CD14-positive monocyte (primary cell): ENCODE measurements at places on chromosomes 4 and X.

- no peak for DNase-seq
Measured at GRCh38 chr4:171834640-171835039, 21.4 kb downstream of the GALNTL6 start.

- no peak for DNase-seq
Measured at GRCh38 chrX:118675966-118676349, 51.4 kb upstream of the IL13RA1 start.

GRCh38 chr4:144411119-144411518 lies 234.8 kb upstream of the HHIP start:
- DNase-seq = no peak

DNA sequence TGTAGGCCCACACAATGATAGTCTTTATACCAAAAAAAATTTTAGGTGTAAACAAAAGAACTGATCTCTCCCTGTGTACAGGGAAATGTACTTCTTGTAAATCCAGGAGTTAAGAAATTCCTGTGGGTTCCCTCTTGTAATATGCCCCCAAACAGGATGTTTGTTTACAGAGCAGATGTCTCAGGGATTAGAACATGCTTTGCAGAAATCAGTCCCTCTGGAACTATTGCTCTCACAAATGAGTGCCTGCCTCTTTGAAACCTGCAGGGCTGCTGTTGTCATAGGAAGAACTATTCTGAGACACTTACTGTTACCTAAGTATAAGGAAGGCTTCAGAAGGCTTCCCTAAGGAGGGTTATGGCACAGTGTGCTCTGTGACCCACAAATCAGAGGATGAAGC lies 35.6 kb downstream of the PAK3 start:
- no peak for DNase-seq

DNA sequence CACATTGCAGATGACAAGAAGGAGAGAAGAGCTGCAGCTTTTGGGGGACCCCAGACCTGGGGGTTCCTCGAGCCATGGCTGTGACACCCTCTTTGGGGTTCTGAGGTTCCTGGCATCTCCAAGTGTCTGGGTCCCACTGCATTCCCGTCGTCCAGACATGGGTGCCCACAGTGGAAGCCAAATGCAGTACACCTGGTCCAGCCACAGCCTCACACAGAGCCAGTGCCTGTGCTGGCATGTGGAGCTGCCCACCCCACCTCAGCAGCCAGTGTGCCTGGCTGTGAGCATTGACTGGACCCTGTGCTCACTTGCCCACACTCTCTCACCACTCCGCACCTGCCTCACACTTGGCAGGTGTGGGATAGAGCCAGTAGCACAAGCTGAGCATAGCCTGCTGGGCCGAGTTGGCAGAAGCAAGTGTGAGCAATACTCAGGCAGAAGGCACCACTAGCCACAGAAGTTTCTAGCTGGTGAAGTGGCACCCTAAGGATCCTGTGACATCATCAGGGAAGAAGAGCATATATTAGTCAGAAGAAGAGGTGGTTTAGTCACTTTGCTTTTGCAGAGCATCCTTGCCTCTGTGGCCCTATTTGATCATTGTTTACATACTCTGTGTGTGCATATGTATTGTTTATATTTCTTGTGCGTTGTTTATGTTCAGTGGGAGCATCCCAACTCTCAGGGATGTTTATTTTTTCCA lies 65.0 kb upstream of the MAGEB2 start:
- no peak for DNase-seq

DNA sequence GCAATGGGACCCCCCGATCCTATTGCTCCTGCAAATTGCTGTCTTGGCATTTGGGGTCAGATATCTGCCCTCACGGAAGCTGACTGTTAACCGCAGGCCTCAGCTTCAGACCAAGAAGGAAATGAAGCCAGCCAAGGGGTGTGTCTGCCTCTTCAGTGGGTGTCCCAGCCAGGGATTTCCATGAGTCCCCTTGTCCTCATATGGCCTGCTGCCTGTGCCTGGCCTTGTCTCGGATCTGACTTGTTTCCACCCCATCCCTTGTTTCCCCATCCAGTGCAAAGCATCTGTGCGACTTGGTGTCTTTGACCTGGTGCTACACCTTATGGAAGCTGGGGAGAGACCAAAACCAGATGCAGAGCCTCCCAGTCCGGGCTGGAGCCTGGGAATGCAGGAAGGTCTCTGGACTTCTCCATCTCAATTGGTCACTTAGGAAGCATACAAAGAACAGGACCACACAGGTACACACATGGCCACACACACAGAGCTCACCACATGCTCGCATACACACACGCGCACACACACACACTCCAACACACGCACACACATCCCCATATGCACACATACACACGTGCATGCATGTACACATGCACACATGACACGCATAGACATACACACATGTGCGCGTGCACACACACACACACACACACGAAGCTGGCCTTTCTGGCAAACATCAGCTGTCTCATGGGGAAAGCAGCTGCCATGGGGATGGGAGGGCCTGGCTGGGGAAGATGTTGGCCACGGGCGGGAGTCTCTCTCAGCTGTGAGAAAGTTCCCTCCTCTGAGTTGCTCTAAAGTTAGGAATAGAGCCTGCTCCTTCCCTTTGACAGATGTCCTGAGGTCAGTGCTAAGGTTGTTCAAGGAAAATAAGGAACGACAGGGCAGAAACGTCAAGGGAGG lies 65.5 kb downstream of the CRMP1 start:
- no peak for DNase-seq

DNA sequence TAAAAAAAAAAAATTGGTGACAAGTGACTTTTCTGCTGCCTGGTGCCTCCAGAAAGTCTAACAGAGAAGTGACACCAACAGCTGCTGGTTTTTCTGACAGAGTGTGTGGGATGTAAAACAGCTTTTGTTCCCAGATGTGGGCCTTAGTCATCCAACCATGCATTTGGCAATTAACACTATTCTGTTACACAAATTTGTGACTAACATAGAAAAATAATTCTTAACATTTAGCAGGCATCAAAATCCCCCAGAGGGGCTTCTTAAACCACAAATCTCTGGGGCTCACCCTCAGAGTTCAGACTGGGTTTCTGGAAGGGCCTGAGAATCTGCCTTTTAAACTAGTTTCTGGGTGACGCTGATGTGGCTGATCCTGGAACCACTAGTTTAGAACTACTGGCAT lies 100.5 kb upstream of the PCDH7 start:
- DNase-seq = no peak

DNA sequence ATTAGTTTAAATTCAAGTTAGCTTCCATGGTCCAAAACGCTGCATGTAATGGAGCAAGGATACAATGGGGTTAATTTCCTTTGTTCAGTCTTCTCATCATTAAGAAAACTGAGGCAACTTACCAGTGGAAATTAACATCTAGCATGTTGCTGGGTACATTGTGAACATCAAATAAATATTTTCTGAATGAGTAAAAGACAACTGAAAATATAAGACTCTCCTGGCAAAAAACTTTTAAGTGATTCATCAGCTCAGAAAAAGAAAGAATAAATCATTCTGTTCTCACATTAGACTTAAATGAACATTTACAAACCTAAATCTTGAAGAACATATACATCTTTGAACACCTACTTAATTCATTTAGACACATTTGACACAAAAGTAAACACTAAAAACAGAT lies 138.4 kb upstream of the ETNPPL start:
- no peak for DNase-seq

DNA sequence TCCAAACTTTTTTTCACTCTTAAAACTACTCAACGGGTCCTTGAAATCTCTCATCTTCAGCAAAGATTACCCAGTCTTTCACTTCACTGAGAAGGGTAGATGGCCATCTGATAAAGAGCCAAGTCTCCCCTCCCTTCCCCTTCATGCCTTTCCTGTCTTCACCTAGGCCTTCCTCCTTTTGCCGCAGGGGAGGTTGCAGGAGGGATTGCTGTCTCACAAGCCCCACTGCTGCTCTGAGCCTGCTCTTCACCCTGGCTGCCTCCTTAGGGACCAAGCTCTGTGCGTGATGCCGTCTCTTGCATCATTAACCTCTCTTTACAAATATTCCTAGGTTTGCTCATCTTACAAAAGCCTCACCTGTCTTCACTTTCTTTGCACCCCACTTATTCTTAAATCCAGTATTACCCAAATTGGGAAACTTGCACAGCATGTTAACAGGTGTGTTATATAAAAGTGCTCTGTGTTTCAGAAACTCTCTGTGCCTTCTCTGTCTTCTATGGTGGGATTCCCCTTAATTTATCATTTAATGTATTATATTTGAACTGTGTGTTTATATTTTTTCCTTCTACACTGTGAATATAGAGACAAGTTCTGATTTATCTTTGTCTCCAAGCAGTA lies 3.8 kb downstream of the ZFX start:
- no peak for DNase-seq

DNA sequence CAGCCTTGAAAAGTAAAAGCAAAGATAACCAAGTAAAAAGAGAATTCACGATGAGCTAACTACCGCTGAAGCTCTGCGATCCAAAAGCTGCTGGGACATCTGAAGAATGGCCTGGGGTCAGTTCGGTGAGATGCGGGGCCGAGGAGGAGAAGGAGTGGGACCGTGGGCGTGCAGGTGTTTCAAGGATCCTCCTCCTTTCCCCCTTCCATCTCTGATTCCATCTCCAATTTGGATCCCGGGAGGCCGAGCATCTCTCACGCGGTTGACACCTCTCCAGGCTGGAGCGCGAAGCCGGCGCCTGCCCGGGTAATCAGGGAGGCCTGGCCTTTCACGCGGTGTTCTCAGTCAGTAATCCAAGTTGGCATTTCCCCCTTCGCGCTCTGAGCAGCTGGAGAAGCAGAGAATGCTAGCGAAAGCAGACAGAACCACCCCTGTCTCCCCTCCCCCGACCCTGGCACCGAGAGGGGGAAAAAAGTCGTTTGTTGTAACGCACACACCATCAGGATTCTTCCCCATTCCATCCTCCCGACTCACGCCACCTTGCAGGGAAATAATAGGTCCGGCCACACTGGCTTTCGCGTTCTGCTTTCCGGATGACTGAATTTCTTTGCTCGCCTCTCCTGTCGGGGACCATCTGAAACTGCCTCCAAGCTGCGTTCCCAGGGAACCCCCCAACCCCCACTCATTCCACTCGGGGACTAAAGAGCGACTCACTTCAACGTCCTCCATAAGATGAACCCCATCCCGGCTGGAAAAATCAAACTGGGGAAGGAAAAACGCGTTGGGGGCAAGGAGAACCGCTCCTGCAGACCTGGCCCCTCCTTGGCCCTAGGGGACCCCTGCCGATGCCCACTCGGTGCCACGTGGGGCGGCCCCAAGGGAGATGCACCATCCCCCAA lies 6.5 kb downstream of the NEUROG2 start:
- DNase-seq = no peak

DNA sequence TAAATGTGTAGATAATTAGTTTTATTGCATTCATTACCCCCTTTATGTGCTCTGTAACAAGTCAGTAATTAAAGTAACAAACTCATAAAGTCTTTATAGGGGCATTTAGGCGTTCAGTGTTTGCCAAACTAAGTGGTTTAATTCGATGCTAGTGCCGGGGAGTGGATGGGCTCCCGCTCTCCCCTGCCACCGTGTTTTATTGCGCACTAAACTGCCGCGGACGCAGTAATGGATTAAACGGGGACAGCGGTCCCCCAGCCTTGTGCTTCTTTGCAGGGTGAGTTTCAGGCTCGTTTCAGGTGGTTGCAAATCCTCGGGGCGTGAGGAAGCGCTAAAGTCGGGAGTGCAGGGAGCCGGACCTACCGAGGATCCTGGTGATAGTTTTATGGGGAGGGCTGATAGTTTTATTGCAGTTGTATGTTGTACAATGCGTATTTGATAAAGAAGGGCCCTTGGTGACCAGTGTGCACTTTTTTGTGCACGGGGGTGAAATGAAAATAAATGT lies 1.6 kb upstream of the PHOX2B start:
- DNase-seq = no peak

DNA sequence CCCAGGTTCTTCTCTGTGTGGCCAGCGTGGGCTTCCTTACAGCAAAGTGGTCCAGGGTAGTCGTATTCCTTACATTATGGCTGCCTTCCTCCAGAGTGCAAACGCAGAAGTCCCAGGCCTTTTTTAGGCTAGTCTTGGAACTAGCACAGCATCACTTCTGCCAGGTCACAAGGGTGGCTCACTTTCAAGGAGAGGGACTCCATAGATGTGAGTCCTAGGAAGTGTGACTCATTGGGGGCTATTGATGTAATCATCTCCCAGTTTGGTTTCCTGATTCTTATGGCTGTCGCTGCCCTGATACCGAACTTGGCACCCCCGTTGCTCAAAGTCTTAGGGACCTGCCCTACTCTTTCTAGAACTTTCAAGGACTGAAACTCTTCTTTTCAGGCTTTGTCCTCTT lies 140.0 kb downstream of the DCK start:
- no peak for DNase-seq

DNA sequence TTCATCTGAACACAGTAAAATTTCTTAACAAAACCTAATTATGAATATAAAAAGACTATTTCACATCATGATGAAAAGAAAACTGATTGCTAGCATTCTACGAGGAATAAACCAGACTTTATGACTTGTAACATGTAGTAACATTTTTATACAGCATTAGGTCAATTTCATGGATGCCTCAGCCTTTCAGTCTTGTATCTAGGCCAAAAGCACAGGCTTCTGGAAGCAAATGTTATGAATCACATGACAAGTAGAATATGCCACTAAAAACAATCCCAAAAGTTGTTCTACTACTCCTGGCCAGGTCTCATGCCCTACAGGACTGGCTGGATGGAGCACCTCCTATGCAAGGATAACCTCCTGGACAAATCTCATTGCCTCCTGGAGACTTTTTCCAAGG lies 101.2 kb downstream of the ARHGAP6 start:
- DNase-seq = no peak

GRCh38 chr4:15756361-15756861 lies 21.7 kb upstream of the CD38 start:
- peak; percentile 84 for DNase-seq

DNA sequence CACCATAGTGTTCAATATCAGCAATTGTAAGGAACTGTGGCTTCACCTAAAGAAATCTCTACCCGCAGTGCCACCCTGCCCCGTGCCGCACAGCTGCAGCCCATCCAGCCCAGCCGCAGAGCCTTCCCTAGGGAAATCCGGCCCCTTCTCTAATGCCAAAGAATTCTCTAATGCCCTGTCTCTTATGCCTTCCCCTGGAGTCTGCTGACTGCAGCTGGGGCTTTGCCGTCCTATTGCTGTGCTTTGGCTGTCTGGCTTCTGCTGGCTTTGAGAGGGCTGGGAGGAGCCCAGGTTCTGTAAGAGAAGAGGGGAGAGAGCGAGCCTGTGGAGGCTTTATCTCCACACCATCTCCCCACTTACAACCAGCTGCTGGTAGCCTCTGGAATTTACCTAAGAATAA lies 85.9 kb upstream of the HELT start:
- no peak for DNase-seq

DNA sequence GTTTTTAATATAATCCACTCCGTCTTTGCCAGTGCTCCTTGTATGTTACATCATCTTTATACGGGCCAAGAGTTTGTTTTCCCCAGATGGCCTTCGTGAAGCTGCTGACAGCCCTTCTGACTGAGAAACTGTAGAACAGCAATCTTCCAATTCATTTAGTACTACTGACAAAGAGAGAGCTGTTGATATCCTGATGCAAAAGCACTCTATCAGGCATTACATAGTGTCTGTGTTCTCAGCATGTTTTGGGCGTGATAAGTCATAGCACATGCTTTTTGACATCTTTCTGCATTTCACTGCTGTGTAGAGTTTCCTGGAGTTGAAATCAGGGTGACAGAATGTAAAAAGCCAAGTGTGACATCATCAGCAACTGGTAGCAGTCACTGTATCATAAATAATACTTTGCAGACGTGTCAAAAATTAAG lies 746.3 kb upstream of the FAM241A start:
- no peak for DNase-seq

GRCh38 chrX:24480400-24480865 lies 15.3 kb downstream of the PDK3 start:
- DNase-seq = no peak
